NB4 (cell line): ENCODE measurements at places on chromosomes 2 and 18.

DNA sequence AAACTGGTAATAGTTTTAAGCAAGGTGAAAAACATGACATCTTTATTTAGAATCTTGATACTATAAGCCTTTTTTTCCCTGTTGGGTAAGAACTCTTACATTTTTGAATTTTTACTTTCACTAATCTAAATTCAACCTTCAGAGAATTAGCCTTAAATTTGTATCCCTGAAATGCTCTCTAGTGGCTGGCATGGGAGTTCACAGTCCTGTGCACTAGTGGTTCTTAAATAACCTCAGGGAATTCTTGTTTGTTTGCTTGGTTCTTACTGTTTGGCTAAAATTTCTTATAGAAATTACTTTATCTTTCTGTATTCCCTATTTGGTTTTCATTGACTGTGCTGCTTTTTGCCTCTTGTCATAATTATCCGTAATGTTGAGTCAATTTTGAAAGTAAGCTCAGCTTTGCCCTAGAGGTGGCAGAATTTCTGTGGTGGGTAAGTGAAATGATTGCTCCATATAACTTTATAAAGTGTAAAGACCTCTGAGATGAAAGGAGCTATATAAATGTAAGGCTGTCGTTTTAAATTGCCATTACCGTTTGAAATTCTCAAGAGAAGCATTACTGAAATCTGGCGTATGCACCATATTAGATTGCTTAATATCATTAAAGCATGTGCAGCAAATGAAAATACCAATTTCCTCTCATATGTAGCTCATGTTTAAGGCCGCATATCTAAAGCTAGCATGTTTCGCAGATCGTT lies 391.3 kb upstream of the FIGN start:
- no peak for DNase-seq

- no peak for DNase-seq
Measured at GRCh38 chr2:37549598-37549997, 121.8 kb downstream of the CDC42EP3 start.

GRCh38 chr2:160752475-160753330 lies 259.1 kb upstream of the RBMS1 start:
- no peak for DNase-seq

GRCh38 chr2:134540990-134541389 lies 177.8 kb downstream of the TMEM163 start:
- no peak for DNase-seq

GRCh38 chr2:810397-810796 lies 133.2 kb upstream of the TMEM18 start:
- DNase-seq: no peak

- DNase-seq: no peak
Measured at GRCh38 chr18:3579701-3580100, 129.7 kb downstream of the TGIF1 start.

GRCh38 chr2:217804338-217804737 lies 198.5 kb downstream of the TNS1 start:
- no peak for DNase-seq

DNA sequence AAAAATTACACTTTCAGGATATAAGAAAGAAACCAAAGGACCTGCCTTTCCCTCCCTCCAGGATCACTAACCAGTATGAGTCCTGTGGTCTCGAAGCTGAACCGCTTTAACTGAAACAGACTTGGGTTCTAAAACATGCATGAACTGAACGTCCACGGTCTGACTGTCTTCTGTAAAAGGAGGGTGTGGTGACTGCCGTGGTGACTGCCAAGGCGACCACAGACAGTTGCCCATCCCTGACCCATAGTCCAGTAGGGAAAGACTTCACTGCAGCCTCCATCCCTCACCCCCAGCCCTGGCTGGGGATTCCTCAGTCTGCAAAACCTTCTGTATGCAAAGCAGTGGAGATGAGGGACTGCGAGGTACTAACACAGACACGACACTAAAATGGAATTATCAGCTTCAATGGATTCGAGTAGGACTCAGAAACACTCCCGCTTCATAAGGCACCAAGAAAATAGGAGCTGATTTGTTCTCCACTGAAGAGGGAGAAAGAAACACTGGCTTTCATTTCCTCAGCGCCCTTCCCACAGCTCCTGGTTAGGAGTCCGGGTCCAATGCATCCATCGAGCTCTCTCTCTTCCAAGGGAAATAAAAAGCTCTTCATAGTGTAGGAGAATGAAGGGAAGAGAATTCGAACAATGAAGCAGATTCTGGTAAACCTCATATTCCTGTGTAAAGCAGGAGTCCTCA lies 197.2 kb downstream of the HDAC4 start:
- no peak for DNase-seq

DNA sequence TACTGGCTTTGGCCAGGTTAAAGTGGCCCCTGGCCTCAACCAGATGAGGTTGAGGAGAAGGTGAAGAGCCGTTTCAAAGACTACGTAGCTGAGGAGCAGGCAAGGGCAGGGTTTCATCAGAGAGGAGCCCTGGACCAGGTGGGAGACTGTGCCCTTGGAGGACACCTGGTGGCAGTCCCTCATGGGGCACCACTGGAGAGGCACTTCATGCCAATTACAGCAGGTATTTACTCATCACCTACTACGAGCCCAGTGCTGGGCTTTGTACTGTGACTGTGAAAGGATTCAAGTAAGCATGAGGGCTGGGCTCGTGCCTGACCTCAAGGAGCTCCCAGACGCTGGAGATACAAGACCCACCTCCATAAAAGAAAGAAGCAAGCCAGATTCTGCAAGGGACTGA lies 37.6 kb downstream of the SMAD7 start:
- DNase-seq: no peak

DNA sequence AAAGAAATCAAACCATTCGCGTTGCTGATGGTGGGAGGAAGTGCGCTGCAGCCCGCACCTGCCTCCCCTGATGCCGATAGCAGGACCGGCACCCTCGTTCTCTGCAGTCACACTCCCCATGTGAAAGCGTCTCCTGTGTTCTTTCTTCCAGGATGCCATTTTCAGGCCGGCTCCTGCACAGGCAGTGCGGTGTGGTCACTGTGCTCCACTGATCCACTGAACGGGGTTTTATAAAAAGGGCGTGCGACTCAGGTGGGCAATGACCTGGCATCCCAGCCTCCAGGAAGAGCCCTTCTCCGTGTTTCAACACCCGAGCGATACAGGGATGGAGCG lies 88.3 kb upstream of the SNTG2 start:
- DNase-seq: no peak
